ENCODE measurements at places on chromosomes 3 and 15.

DNA sequence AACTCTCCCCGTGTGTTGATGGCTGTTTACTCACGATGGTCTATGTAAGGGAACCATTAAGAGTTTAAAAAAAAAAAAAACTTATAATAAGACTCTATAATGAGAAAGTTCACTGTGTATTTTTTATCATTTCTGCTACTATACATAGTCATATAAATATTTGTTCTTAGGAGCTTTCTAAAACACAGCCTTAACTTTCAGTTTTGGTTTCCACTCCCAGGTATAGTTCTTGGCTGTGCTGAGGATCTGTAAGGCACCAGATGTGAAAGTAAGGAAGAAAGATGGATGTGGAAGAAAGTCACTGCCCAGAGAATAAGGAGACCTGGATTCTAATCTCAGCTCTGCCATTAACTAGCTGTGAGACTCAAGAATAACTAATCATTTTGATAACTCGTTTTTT, 101.9 kb upstream of the THBS1 start:
- DNase-seq: no peak

- DNase-seq: no peak
Measured at GRCh38 chr3:23834082-23834870, 28.5 kb downstream of the UBE2E1 start.

GRCh38 chr3:45592830-45593707, 1.5 kb upstream of the LIMD1 start:
- DNase-seq: peak; percentile 89

DNA sequence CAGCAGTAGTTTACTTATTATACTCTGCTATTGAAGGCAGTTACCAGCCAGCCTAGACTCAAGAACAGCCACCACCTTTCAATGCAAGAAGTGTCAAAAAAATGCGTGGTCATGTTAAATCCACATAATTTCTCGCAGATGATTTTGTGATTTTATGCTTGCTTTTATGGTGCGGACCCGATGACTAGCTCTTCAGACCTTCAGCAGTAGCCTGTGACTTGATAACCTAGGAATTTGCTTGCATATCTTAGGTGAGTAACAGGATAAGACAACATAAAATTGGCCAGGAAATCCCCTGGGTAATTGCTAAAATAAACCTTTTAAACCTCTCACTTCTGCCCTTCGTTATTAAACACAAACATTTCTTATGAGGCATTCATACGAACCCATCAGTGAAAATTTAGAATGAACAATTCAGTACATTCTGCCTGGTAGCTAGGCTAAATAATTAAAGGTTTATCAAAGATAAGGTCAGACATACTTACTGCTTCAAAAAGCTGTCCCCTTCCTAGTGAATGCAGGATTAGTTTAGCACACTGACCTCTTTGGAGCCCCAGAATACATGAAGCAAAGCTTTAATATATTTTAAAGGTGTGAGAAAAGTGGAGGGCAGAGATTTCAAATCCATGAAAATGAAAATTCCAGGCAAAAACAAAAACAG, 798.8 kb downstream of the OTOL1 start:
- DNase-seq: no peak

GRCh38 chr3:76698136-76698706, 341.7 kb upstream of the ROBO2 start:
- DNase-seq: peak; percentile 2

DNA sequence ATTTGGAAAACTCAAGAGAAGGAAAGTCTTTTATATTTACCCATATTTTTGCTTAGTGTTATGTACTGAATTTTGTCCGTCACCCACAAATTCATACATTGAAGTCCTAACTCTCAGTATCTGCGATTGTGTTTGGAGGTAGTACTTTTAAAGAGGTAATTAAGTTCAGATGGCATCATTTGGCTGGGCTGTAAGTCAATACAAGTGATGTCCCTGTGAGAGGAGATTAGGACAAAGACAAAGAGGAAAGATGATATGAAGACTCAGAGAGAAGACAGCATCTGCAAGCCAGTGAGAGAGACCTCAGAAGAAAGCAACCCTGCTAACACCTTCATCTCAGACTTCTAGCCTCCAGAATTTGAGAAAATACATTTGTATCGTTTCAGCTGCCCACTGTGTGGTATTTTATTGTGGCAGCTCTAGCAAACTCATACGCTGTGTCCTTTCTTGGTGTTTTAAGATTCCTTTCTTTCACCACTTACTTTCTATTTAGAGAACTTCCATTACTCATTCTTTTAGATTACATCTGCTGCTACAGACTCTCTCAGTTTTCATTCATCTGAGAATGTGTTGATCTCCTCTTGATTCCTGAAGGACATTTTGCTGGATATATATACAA, 17.0 kb downstream of the LRCH3 start:
- no peak for DNase-seq

GRCh38 chr3:123805101-123805500, 79.0 kb downstream of the MYLK start:
- DNase-seq: no peak

Data from retina (tissue), 1 donor.